GM23338 (cell line): ENCODE measurements at places on chromosomes 5 and 9. TPM values are rescaled to one million over a fixed set of nuclear protein-coding genes. Genes with fewer than 3 reads are reported as not detected.

FOXD4L3 gene
- not detected in 2 replicates for total RNA-seq

PCDHGB2 gene
- 5.0 and 5.8 TPM in 2 replicates for total RNA-seq

DMRT3 gene
- not detected in 2 replicates for total RNA-seq

SH2D3C gene
- 4.5 and 7.3 TPM in 2 replicates for total RNA-seq

LCP2 gene
- total RNA-seq: 0.35 and 0.38 TPM in 2 replicates

PCDHGC5 gene
- 0.54 and 1.5 TPM in 2 replicates for total RNA-seq

CDC20B gene
- not detected in 2 replicates for total RNA-seq

ECSCR gene
- 1.2 and 2.2 TPM in 2 replicates for total RNA-seq

EXOSC2 gene
- total RNA-seq: 77.7 and 80.3 TPM in 2 replicates

IL4 gene
- not detected in 2 replicates for total RNA-seq

GNPDA1 gene
- total RNA-seq: 117 and 149 TPM in 2 replicates

TEX48 gene
- not detected in 2 replicates for total RNA-seq

PCDH1 gene
- 155 and 183 TPM in 2 replicates for total RNA-seq

LRRC19 gene
- total RNA-seq: not detected in 2 replicates

ST8SIA4 gene
- 0.28 and 1.3 TPM in 2 replicates for total RNA-seq

TSLP gene
- 0.35 and 0.66 TPM in 2 replicates for total RNA-seq

FST gene
- 7.6 and 8.0 TPM in 2 replicates for total RNA-seq

DOCK8 gene
- 0.50 and 0.94 TPM in 2 replicates for total RNA-seq

WWC1 gene
- 27.8 and 33.2 TPM in 2 replicates for total RNA-seq

SLCO6A1 gene
- total RNA-seq: 3.1 TPM in 1 of 2 replicates, not detected in the other

DPH7 gene
- total RNA-seq: 53.7 and 68.8 TPM in 2 replicates

CCDC180 gene
- 3.2 and 7.1 TPM in 2 replicates for total RNA-seq

PLPP7 gene
- total RNA-seq: 2.4 and 4.4 TPM in 2 replicates

IL31RA gene
- total RNA-seq: not detected in 2 replicates

INSYN2B gene
- 4.4 TPM in 1 of 2 replicates, not detected in the other for total RNA-seq

OR1L6 gene
- total RNA-seq: not detected in 2 replicates

SQSTM1 gene
- 83.6 and 92.6 TPM in 2 replicates for total RNA-seq

GRAMD2B gene
- total RNA-seq: 14.9 and 16.9 TPM in 2 replicates
